ENCODE measurements at places on chromosomes 5 and 9. TPM values are rescaled to one million over a fixed set of nuclear protein-coding genes. Genes with fewer than 3 reads are reported as not detected.

PCSK1 gene
- not detected for total RNA-seq

DMRTA1 gene
- total RNA-seq = 6.0 TPM

CAST gene
- total RNA-seq = 63.5 TPM

APBA1 gene
- total RNA-seq = 0.55 TPM

NOXA1 gene
- 5.1 TPM for total RNA-seq

RFX3 gene
- 0.30 TPM for total RNA-seq
